ENCODE measurements at places on chromosomes 7 and 10.

GRCh38 chr10:84826704-84827103 is 498.3 kb downstream of the CCSER2 start:
- no peak for DNase-seq

DNA sequence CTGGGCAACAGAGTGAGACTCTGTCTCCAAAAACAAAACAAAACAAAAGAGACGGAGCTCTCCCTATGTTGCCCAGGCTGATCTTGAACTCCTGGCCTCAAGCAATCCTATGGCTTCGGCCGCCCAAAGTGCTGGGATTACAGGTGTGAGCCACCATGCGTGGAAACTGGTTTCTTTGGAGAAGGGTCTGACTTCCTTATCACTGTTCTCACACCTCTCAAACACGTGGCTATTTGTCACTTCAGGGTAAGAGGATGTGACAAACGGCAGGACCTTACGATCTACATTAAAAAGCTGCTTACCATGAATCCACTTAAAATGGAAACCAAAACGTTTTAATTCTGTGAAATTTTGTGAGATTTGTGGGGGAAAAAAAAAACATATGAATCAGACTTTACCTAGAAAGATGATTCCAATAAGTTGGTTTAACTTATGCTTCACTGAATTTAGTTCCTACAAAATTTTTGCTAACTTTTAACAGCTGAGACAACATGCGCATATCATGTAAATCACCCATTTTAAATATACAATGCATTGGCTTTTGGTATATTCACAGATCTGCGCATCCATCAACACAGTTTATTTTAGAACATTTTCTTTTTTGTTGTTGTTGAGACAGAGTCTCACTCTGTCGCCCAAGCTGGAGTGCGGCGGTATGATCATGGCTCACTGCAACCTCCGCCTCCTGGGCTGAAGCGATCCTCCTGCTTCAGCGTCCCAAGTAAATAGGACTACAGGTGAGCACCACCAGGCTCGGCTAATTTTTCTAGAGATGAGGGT is 18.7 kb upstream of the FOXK1 start:
- DNase-seq: no peak

- DNase-seq: peak; percentile 78
Observed at GRCh38 chr7:150901160-150902035, 49.1 kb downstream of the AOC1 start.

- DNase-seq: no peak
Observed at GRCh38 chr10:47253651-47254375, 46.2 kb upstream of the GDF10 start.

DNA sequence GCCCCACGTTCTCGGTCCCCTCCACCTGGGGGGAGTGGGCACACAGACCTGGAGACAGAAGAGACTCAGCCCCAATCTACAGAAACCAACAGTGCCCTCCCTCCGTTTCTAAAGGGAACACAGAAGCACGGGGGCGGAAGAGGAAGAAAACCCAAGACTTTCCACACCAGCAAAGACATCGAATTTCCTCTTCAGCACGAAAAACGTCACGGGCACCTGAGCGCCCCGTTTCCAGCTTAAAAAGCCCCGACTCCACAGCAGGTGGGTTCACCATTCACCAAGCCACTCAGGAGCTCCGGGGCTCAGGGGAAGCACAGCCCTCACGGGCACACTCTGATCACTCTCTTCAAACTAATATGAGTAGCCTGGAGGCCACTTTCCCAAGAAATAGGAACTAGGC is 19.6 kb downstream of the NUDT1 start:
- DNase-seq: no peak

DNA sequence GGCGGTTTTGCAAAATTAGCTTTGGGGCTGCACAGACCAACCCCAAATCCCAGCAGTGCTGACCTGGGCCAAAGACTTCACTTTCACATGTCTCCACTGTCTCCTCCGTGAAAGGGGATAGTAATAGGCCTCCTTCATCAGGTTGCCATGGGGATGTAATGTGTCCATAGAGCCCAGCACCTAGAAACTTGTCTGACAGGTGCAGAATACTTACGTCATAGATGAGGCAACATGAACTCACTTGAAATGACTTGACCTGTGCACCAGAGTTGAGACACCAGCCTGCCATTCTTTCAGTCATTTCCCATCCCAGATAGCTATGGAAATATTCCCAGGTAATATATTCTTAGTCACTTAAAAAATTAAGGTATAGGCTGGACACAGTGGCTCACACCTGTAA is 94.2 kb downstream of the INSYN2A start:
- DNase-seq: no peak

- DNase-seq: no peak
Observed at GRCh38 chr7:67595431-67596180, 599.0 kb downstream of the TYW1 start.

- DNase-seq: peak; percentile 67
Observed at GRCh38 chr7:332646-333392, 42.8 kb downstream of the FOXL3 start.

GRCh38 chr7:32415519-32415918 is 74.7 kb downstream of the LSM5 start:
- no peak for DNase-seq

- DNase-seq: no peak
Observed at GRCh38 chr10:74794531-74794930, 31.9 kb upstream of the KAT6B start.

DNA sequence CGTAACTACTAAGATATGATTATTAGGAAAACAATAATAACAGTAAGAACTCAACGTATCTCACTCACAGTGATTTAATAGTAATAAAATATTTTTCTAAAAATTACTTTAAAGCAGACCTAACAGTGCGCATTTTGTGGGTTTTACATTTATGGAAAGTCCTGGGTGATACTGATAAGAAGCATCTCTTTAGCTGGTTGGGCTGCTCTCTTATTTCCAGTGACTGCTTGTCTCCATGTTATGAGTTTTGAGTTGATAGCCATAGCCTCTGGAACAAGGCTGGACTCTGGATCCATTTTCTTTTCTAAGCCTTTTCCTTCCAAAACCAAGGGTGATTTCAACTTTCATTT is 29.5 kb upstream of the INHBA start:
- no peak for DNase-seq

DNA sequence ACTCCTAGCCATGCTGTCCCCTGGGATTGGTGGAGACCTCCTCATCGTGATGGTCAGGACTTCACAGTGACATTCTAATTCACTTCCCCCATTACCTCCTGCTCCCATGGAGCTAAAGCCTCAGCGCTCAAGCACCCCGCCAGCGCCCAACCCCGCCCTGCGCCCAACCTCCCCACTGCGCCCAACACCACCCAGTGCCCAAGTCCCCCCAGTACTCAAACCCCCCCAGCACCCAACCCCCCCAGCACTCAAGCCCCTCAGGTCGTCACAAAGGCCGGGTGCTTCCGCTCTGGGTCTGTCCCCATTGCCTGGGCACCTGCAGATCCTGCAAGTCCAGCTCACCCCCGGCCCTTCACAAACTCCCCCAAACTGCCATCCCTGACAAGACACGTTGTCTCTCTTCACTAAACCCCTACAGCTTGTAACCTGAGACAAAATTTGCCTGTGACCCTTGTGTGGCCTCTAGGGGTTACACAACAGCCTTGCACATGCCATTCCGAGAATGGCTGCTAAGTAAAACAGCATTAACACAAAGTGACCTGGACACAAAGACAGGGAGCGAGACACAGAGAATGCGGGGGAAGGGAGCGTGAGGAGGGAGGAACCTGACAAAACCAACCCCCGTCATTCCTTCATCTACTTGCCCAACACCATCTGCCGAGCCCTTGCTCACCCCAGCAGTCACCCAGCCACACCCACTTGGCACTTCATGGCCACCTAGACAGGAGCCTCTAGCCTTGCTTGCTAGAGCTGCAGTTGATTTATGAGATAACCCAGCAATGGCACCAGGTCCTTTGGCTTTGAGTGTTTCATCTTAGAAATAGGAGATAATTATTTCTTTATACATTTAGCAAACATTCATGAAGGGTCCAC is 107.8 kb downstream of the ADARB2 start:
- DNase-seq: no peak

DNA sequence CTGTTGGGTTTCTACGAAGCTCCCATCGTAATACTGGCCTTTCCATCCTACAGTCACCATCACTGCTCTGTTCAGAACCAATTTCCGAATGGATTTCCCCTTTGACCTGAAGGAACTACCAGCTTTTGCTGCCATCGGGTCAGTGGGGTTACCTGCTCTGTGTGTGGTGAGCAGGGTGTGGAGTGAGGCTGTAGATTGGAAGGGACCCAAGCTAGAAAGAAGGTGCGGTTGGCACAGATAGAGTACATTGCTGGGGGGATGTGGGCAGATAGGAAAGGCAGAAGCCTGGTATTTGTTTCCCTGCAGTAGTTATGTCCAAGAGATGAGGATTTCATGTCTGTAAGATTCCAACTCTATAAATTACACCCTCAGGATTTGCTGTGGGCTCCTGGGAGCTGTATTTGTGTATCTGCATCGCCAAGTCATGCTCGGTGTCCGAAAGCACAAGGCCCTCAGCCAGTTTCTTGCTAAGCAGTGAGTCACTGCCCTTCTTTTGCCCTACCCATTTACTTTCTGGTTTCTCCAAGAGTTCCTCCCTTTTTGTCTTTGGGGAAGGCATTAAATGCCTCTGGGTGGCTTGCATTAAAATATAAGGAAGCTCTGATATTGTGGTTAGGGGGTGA is 15.4 kb downstream of the CLCN1 start:
- no peak for DNase-seq

DNA sequence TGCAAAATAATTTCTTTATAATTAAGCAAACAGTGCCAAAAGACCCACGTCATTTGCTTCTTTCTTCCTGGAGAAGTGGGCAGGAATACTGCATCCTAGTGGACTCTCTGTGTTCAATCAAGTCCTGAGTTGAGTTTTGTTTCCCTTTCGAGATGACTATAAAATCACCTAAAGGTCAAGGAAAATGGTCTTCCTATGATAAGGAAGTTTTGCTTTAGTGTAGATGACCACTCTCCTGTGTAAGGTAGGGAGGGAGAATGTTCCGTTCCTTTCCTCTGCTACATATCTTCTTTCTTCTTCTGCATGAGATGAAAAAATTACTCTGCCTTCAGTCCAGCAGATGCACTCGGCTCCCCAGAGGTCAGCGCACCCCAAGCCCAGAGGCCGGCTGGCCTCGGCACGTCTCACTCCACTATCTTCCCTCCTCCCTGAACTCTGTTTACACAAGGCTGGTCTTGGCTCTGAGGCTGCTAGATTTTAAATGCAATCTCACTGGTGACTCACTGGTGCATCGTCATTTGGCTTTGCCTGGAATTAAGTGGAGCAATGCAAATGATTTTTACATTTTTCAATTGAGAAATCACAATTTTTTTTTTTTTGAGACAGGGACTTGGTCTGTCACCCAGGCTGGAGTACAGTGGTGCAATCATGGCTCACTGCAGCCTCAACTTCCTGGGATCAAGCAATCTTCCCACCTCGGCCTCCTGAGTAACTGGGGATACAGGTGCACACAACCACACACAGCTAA is 18.6 kb upstream of the VDAC2 start:
- DNase-seq: no peak

- DNase-seq: no peak
Observed at GRCh38 chr10:113680190-113681111, 739 bp downstream of the CASP7 start.

DNA sequence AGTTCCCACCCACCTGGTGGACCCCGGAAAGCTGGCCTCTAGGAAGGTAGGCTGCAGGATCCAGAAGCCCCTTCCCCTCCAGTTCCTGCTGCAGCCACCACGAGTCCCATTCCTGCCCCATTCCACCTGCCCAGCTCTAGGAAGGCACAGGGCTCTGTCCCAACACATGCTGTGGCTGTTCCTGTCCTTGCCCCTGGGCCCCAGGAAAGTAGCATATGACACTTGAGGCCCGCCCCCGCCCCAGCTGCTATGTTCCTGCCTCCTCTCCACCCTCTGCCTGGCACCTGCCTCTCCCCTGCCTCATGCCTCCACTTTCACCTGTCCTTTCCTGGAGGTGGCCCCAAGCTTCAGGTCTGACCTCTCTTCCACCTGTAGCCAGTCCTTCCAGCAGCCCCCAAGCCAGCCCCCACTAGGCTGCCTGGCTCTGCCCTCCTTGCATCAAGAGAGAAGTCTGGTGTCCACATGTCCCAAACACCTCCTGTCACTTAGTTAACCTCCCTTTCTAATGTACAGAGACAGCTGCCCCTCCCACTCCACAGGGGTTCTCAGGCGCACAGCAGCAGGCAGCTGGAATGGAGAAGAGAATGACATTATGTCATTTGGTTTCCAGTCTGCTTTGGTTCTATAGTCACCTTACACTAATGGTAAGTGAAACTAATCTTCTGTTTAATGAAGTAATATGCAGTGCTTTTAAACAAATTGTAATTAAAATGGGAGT is 22.7 kb downstream of the YKT6 start:
- DNase-seq: no peak

GRCh38 chr7:69482676-69483075 is 115.6 kb upstream of the AUTS2 start:
- no peak for DNase-seq

- DNase-seq: no peak
Observed at GRCh38 chr7:148978091-148978490, 50.2 kb downstream of the PDIA4 start.

GRCh38 chr7:138865843-138866242 is 67.8 kb upstream of the ATP6V0A4 start:
- no peak for DNase-seq

- DNase-seq: peak; percentile 72
Observed at GRCh38 chr10:28503114-28503513, 29.8 kb upstream of the WAC start.

- DNase-seq: no peak
Observed at GRCh38 chr7:143002106-143002505, 24.8 kb downstream of the OR9A2 start.

DNA sequence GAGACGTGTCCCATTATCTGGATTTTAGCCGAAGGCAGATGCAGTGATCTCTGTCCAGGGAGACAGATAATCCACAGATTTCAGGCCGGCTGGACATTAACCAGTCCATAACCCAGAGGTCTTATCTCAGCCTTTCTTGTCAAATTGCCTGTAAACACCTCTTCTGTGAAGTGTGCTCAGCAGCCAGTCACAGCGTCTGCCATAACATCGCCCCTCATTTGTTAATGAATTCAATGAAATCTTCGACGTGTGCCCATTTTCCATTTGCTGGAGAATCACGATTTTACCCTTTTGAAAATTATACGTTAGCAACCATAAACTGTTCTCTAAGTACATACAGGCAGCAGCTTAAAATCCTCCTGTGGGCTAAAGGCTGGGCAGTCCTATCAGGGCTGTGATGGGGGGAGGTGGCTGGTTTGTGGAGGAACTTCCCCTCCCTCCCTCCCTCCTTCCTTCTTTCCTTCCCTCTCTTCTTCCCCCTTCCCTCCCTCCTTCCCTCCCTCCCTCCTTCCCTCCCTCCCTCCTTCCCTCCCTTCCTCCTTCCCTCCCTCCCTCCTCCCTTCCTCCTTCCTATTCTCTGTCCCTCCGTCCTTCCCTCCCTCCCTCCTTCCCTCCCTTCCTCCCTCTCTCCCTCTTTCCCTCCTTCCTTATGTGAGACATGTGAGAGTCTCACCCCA is 26.6 kb upstream of the FAM20C start:
- DNase-seq: no peak

- no peak for DNase-seq
Observed at GRCh38 chr10:51047857-51048256, 26.4 kb upstream of the PRKG1 start.
